ENCODE measurements at places on chromosomes 2 and 18.

DNA sequence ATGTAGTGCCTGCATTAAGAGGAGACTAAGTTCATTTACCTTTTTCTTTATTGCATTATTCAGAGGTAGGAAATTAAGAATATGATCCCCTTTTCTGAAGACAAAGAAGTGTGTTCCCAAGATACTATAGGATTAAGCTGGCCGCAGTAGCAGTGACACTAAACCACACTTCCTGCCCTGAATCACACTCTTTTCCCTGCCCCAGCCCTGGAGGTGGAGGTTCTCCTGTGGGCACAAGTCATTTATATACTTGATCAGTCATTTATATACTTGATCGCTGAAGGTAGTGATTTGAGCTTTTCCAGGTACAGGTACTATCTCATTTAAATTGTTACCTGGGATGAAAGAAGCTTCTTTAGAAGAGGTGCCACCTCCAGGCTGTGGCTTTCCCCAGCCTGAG is 78.6 kb downstream of the ARMC9 start:
- DNase-seq = no peak

GRCh38 chr2:62382757-62383156 is 123.2 kb downstream of the TMEM17 start:
- no peak for DNase-seq

DNA sequence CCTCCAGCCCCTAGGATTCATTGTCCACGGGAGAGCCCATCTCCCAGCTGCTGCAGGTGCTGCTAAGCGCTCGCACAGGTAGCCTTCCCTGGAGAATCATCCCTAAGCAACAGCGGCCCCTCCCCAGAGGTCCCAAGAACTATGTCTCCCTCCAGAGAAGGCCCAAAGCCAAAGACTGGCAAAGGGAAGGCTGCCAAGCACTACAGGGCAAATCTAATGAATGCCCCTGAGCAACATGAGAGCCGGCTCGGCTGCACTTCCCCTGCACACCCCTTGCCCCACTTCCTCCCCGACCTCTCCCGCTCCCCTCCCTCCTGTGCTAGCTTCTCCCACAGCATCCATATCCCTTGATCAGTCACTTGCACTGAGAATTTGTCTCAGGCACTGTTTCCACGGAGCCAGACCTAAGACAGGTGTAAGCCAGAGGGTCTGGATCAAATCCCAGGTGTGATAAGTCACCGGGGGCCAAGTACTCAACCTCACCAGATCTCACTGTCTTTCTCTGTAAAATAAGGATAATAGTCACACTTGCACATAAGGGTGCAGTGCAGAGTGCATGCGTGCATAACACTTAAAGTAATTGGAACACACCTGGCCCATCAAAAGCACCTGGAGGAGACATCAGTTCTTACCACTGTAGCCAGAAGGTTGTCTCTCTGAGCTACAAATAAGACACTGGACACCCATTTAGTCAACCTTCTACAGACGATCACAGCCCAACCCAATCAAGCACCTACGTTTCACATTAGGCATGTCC is 20.1 kb upstream of the COL6A3 start:
- DNase-seq = no peak

GRCh38 chr2:100243631-100244030 is 78.7 kb downstream of the LONRF2 start:
- DNase-seq = no peak

- no peak for DNase-seq
These were observed 128.3 kb upstream of the ETAA1 start for GRCh38 chr2:67268797-67269196.

DNA sequence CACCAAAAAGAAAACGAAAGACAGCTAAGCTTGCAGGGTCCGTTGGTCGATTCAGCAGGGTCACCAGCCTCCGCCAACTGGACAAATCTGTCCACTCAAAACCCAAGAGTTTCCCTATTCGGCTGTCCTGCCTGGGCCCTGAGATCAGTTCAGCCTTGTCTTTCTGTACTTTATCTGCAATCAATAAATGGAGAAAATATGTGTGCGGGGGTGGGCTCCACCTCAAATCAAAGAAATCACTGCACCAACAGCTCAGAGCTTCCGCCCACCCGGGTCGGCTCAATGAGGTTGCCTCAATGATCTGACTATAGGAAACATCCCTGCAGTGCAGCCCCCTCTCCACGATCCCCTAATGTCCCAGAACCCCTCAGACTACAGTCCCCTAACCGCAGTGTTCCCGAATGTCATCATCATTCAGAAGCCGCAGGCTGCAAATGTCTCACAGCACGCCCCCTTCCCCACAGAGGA is 447 bp downstream of the GGCX start:
- no peak for DNase-seq

- DNase-seq = no peak
These were observed 39.2 kb downstream of the NDC80 start for GRCh38 chr18:2610549-2610948.

DNA sequence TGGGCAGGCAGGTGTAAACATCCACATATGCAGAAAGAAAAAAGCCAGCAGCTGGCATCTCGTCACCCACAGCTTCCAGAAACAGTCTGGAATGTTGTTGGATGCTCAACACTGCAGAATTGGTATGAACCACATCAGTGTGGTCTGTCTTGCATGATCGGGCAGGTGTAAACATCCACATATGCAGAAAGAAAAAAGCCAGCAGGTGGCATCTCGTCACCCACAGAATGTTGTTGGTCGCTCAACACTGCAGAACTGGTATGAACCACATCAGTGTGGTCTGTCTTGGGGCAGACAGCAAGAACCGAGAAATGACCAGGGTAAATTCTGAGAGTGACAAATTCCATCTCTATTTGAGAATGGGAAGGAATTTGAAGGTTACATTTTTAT is 39.6 kb downstream of the DOCK10 start:
- peak; percentile 46 for DNase-seq

GRCh38 chr2:2919026-2919425 is 458.6 kb downstream of the EIPR1 start:
- no peak for DNase-seq

- no peak for DNase-seq
These were observed 64.8 kb upstream of the CYP26B1 start for GRCh38 chr2:72212486-72212855.

- no peak for DNase-seq
These were observed 43.0 kb upstream of the PID1 start for GRCh38 chr2:229314117-229314516.

GRCh38 chr18:48949606-48950535 is 894 bp downstream of the SMAD7 start:
- no peak for DNase-seq

DNA sequence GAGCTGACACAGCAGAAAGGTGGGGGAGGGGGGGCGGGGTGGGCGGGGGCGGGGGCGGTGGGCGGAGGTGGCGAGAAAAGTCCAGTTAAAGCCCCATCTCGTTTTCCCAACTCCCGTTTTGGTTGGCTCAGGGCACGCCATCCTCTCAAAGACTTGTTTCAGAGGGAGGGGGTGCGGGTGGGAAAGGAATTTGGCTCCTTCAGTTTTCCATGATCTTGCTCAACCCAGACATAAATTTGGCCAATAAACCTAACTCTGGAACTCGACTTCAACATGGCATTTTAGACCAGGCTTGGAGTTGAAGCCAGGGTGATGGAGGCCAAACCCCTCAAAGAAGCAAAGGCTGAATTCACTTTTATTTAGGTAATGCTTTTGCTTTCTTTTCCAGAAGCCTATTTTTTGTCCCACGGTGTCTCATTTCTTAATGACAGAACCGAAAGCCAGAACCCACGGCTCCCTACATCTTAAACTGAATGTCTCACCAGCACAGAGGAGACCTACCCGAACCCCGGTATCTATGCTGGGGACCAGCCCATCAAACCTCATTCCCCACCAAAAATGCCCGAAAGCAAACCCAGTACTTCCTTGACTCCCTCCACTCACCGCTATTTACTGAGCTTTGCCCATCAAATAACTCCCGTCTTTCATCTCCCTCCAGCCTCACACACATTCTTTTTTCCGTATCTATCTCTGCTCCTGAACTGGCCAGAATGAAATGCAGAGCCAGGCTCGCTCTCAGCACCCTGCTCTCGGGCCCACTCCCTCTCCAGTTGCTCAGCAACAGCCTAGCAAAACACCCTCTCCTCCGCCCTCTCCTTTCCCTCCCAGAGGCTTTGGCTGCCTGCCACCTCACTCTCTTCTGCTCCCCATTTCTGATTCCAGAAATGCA is 4.3 kb downstream of the IGFBP5 start:
- no peak for DNase-seq

GRCh38 chr2:26892133-26892532 is 44.2 kb downstream of the DPYSL5 start:
- DNase-seq = no peak

DNA sequence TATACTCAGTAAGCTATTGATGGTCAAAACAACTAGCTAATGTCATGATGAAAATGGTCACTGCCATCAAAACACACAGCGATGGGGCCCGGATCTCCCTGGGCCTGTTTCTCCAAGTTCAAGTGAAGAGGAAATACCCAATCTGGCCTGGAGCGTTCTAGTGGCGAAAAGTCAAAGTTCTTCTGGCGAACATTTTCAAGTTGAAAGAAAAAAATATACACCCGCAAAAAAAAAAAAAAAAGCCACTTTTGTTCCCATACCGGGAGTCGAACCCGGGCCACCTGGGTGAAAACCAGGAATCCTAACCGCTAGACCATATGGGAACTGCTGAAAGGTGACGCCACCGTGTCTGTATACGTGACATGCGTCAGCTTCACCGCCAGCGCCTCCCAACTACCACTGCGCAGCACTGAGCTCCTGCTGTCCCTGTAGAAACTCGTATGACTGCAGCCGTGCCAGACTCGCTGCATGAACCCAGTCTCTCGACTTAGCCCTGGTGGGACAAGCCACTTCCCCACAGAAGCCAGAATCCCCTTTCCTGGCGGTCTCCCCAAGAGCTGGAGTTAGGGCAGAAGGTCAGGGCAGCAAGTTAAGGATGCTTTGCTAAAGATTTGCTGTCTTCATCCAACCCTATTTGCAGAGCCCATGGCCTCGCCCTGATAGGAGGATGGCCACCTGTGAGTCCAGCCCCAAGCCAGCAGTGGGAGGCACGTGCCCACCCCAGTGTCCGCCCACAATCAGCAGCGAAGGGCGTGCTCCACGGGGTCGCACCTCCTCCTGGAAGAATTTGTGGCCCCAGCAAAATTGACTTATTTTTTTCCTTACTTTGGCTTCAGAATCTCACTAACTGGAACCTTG is 5.6 kb upstream of the IMP4 start:
- DNase-seq = no peak

- no peak for DNase-seq
These were observed 344.4 kb downstream of the CLIP4 start for GRCh38 chr2:29459445-29460179.

GRCh38 chr2:160630801-160631590 is 137.4 kb upstream of the RBMS1 start:
- DNase-seq = no peak
